Thoracic aorta (tissue), 2 donors: ENCODE measurements at places on chromosomes 1 and 21. TPM values are rescaled to one million over a fixed set of nuclear protein-coding genes. Genes with fewer than 3 reads are reported as not detected.

Gene ESRRG
- not detected for total RNA-seq

Gene DDAH1
- total RNA-seq = 55.4 TPM

- no peaks in the 10 kb centered on the region for H3K4me1 ChIP-seq
- no peak overlapping the region for H3K4me3 ChIP-seq
- H3K27ac ChIP-seq = no peak overlapping the region
- DNase-seq = no peak
These were observed 55.9 kb downstream of the ZBTB18 start for GRCh38 chr1:244106837-244107493.

DNA sequence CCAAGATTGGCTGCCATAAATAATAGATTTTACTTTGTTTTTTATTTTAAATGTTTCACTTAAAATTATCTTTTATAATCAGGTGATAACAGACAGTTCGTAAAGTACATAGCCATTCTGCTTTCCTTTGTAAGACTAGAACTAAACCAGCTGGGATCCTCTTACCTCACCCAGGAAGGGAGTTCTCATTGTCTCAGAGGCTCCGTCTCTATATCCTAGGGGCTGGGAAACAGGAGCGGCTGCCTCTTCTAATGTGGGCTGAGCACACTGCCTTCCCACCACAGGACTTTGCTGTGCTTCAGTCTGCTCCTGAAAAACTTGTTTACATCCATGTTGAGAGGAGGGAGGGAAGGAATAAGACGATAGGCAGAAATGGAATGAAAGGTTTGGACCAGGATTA is 45.6 kb upstream of the PGD start:
- no peak overlapping the region for H3K4me3 ChIP-seq
- H3K27me3 ChIP-seq = no peaks in the 10 kb centered on the region
- H3K27ac ChIP-seq = no peak overlapping the region
- H3K36me3 ChIP-seq = peaks cover 17% of the 10 kb centered on the region

DNA sequence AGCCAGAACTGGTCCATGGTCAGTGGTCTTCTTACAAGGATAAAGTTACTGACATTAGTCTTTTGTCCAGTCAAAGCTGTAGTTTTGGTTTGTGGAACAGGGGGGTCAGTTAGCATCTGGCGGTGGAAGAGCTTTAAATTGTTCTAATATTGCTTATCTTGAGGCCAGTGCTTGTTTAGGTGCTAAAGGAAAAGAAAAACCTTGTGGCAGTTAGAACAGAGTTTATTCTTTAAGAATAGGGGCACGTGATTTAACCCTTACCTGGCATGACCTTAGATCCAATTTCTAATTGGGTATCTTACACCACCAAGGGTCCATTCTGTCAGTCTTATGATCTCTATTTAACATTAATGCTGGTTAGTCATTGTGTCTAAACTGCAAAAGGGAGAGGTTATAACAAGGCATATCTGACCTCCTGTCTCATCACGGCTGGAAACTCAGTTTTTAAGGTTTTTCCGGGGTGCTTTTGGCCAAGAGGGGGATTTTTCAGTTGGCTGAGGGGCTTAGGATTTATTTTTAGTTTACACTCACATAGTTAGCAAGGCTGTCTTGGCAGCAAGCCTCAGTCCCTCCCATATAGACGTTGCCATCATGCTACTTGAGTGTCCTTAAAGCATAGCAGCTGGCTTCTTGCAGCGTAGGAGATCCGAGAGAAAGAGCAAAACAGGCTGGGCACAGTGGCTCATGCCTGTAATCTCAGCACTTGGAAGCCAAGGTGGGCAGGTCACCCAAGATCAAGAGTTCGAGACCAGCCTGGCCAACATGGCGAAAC is 60.1 kb upstream of the FAM89A start:
- H3K36me3 ChIP-seq = no peaks in the 10 kb centered on the region
- H3K4me1 ChIP-seq = no peaks in the 10 kb centered on the region
- no peak overlapping the region for H3K27ac ChIP-seq
- DNase-seq = no peak
- no peaks in the 10 kb centered on the region for H3K27me3 ChIP-seq
- no peak overlapping the region for H3K4me3 ChIP-seq

DNA sequence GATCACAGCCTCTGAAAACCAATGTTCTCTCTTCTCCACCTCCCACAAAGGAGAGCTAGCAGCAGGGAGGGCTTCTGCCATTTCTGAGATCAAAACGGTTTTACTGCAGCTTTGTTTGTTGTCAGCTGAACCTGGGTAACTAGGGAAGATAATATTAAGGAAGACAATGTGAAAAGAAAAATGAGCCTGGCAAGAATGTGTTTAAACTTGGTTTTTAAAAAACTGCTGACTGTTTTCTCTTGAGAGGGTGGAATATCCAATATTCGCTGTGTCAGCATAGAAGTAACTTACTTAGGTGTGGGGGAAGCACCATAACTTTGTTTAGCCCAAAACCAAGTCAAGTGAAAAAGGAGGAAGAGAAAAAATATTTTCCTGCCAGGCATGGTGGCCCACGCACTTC is 35.8 kb upstream of the TDRD10 start:
- no peaks in the 10 kb centered on the region for H3K36me3 ChIP-seq
- no peak overlapping the region for H3K27ac ChIP-seq

- H3K27ac ChIP-seq = no peak overlapping the region
- H3K36me3 ChIP-seq = no peaks in the 10 kb centered on the region
- peaks cover 3% of the 10 kb centered on the region for H3K4me1 ChIP-seq
- no peak for DNase-seq
- no peak overlapping the region for H3K4me3 ChIP-seq
- H3K27me3 ChIP-seq = no peaks in the 10 kb centered on the region
These were observed 333.8 kb upstream of the PTBP2 start for GRCh38 chr1:96387785-96388184.

DNA sequence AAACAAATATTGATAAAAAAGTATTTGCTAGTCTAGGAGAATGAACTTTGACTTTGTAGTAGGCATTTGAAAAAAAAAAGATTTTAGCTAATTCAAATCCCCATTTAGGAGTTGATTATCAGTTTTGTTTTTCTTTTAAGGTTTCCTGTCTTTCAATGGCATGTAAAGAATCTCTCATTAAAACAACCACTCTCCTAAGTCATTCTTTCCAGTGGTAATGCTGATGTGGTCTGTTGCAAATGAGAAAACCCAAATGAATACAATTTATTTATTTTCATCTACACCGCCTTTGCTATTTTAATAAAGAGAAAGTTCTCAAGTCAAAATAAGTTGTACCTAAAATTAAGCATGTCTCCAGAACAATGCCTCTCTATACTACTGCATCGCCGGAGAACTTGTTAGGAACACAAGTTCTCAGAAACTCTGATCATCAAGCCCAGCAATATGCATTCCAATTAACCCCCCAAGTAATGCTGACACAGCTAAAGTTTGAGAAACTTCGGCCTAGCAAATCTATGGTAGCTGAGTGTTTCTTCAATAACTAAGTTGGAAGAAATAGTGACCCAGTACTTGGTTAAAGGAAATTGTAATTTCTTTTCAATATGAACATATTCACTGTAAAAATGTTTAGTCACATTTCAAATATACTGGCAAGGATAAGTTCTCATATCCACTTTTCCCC is 255.1 kb downstream of the PTPRC start:
- H3K36me3 ChIP-seq = no peaks in the 10 kb centered on the region
- H3K4me3 ChIP-seq = no peak overlapping the region
- no peaks in the 10 kb centered on the region for H3K27me3 ChIP-seq
- no peak for DNase-seq
